ENCODE measurements at places on chromosomes 12 and 14.
A peak's percentile ranks its signal among the peaks of the same experiment; 100 is the strongest.

DNA sequence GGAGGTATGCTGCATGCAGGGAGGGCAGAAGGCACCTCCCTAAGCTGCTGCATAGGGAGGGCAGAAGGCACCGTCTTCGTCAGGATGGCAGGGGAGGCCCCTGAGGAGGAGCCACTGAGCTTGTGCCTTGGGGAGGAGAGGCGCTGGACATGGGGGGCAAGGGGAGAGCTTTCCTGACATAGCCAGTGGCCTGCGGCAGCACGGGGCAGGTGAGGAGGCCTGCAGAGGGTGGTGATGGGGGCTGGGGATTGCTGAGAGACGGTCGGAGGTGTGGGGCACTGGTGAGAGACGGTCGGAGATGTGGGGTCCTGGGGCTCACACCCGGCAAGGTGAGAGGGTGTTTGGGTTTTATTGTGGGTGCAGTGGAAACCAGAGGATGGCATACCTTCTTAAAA, 10.4 kb upstream of the BDKRB2 start:
- DNase-seq, result no peak

DNA sequence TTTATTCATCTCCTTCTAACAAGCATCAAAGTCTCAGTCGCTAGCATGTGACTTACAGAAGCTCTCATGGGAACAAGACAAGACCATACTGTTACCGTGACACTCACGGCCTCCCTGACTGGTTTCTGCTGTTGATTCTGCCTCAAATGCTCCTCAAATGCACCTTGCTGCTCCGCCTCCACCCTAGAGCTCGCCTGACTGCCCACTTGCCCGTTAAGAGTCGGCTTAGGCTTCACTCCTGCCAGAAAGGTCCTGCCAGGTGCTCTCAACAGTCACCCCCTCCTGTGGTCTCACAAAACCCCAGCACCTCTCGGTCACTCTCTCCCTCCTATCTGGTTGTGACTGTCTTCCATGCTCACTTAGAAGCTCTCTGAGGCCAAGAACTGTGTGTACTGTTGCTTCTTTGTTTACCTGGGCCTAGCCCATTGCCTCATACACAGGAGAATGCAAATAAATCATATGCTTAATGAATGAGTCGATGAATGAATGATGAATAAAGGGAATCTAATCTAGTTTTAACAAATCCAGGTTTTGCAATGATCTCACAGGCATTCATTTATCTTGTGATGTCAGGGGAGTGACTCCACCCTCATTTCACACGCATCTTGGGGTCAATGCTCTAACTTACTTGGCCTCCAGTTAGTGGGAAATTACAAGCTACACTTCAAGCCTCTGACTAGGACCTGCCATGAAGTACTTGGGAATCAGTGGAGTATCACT, 41.3 kb downstream of the SSH1 start:
- no peak for DNase-seq

DNA sequence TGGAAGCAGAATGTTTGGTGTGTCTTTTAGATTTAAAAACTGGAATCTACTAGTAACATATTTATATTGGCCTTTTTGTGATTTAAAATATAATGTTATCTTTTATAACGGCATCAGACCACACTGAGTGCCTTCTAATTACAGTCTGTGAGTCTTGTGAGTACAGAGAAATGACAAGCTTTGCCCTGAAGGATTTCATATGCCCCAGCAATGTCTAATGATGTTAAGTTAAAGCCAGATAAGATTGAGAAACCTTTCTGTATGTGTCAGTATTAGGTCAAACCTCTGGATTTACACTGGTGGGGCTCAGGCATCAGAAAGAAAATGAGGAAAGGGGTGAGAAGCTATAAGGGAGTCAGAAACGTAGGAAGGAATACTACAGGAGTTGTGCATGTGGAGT, 25.2 kb downstream of the PLEKHA5 start:
- DNase-seq, result no peak

DNA sequence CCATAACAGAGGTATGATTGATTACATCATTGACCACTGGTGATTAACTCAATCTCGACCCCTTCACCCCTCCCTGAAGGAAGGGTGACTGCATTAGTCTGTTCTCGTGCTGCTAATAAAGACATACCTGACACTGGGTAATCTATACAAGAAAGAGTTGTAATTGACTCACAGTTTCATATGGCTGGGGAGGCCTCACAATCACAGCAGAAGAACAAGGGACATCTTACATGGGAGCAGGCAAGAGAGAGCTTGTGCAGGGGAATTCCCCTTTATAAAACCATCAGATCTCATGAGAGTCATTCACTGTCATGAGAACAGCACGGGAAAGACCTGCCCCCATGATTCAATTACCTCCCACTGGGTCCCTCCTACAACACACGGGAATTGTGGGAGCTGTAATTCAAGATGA, 55.9 kb upstream of the TMCC3 start:
- DNase-seq, result no peak

DNA sequence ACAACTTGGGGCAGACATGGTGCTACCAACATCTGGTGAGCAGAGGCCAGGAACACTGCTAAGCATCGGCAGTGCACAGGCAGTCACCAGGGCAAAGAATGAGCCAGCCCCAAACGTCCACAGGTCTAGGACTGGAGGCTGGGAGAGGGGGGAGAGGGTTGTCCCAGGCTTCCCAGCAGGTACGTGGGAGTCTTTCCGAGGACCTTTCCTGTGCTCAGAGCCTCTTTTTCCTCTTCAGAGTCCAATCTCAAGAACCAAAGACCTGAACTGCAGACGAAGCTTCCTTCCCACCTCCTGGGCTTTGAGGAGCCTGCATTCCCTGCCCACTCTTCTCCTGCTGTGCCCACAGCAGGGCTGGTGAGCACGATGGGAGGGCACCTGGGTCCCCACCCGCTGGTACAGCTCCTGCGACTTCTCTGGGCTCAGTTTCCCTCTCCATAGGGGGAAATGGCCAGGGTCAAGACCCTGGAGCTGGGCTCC, 48.7 kb downstream of the DLK1 start:
- DNase-seq, result no peak

GRCh38 chr12:118402251-118402650, 25.9 kb downstream of the SUDS3 start:
- no peak for DNase-seq

DNA sequence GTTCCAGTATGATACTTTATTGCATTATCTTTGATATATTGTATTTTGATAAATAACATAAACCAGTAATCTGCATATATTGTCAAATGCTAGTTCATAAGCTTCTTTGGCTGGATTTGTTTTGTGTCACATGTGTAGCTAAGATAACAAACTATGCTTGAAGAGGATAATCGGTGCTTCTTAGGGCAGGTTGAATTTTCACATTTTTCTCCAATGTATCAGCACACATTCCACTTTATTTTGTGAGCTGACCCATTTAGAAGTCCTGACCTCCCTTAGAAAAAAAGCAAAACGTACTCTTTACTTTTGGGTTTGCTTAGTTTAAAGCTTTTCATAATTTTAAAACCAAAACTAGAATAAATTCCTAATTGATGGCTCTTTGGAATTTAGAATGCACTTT, 277.7 kb upstream of the DDHD1 start:
- DNase-seq, result no peak

DNA sequence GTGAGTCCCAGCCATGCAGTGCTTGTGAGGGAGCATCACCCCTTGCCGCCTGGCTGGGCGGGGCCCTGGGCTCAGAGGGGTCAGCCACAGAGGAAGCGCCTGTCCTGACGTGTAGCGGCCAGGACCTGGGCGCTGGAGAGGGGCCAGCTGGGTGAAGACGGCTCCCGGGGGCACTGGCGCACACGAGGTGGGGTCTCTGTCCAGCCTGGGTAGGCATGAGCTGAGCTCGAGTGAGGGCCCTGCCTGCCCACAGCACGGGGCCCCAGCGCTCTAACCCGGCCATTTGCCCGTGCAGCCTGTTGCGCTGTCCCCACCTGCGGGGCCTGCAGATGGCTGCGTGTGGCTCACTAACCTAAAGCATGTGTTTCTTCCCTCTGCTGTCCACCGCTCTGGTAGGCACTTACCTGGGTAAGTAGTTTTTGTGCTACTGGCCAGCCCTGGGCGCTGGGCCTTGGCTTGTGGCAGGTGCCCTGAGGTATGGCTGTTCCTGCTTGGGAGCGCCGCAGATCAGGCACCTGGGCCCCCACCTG, 6.6 kb upstream of the CRIP2 start:
- no peak for DNase-seq

DNA sequence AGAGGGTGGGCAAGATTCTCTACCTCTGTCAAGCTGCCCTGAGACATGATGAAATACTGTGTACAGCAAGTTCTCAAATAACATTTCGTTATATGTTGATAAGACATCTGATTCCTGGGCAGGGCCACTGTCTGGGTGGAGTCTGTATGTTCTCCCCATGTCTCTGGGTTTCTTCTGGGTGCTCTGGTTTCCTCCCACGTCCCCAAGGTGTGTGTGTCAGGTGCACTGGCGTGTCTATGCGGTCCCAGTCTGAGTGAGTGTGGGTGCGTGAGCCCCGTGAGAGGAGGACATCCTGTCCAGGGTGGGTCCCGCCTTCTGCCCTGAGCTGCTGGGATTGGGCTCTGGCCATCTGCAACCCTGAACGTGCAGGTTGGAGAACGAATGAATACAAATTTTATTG, 29.6 kb downstream of the KCTD10 start:
- no peak for DNase-seq

GRCh38 chr12:116639765-116640164, 80.6 kb downstream of the MAP1LC3B2 start:
- DNase-seq, result no peak

DNA sequence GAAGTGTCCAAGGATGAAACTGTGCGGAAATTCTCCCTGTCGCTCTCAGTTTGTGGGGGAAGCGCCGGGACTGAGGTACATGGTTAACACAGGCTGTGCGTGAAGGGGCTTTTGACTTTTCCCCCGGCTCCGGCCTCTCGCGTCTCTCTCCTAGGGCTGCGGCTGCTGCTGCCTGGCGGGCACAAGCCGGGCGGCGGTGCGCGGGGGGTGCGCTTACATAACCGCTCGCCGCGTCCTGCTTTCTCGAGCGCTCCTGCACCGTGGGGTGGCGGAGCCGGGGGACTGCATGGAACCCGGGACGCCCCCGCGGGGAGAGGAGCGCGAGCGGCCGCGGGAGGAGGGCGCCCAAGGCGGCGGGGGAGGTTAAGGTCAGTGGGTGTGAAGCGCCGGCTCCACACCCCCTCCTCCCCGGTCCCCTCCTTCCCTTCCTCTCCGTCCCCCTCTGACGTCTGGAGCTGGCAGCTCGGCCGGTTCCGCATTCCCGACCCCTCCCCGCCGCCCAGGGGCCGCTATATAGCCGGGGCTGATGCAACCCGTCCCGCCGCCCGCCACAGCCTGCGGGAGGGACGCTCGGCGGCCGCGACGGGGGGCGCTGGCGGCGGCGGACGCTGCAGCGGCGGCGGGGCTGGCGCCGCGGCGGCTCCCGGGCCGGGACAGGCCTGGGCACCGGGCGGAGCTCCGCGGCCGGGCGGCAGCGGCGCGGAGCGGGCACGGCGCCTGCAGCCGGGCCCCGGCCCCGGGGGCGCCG, at the start of gene JDP2:
TSS of gene JDP2 (plus strand) at position 541 of the 748 bp plus-strand sequence. CDS start 9,899 bp downstream, outside the sequence.
- DNase-seq, result peak; percentile 52

DNA sequence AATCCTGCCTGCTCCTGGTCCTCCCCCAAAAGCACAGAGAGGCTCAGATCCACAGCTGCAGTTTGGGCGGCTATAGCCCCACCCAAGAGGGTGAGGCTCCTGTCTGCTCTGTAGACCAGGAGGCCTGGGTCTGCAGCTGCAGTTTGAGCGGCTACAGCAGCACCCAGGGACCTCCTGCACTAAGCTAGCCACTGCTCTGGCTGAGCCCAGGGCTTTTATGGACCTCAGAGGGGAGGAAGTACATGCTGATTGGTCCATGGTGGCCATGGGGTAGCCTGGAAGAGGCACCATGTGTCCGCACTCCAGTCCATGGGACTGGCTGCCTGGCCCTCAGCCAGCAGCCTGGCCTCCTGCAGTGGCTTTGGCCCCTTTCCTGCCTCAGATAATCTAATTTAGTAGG, 49.6 kb upstream of the GSC start:
- no peak for DNase-seq

- DNase-seq, result no peak
Observed at GRCh38 chr12:593396-594270, 69.6 kb downstream of the NINJ2 start.

GRCh38 chr14:43914041-43914693, 592.9 kb downstream of the FSCB start:
- DNase-seq, result no peak

DNA sequence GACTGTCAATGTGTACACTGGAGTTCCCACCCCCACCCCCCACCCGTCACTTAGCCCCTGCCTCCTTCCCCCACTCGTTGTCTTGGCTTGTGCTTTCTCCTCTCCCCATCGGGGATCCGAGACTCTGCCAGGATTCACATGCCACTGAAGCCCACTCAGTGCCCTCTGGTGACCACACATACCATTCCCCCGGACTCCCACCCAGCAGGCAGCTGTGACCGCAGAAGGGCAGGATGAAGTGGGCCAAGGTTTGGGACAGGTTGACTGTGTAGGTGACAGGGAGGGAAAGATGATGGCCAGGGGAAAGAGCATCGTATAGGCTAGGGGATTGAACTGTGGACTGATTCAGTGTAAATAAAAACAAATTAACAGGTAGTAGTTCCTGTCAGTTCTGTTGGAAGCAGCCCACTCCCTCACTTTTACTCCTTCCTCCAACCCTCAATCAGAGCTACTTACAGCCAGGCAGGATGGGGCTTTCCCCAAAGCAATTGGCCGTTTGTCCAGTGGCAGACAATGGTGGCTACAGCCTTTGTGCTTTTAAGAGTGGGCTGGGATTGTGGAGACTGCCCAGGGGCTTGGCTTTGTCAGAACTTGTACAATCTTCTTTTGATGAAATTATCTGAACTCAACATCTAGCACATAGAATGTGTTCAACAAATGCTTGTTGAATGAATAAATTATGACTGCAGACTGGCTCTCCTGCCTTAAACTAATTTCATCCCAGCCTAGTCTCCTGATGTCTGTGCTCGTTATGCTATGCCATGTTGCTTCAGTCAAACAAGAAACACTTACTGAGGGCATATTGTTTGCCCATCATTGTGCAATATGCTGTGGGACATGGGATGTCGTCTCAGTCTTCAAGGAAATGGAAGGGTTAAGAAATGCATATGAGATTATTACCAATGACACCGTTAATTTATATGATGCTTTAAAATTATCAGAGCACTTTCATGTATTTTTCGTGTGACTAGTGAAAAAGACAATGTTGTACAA, 30.2 kb downstream of the TTC9 start:
- no peak for DNase-seq

- DNase-seq, result no peak
Observed at GRCh38 chr14:69268223-69268622, 8.3 kb downstream of the GALNT16 start.

GRCh38 chr12:44603701-44604100, 272.4 kb downstream of the NELL2 start:
- DNase-seq, result no peak

Measured in T-helper 1 cell (primary cell).